ENCODE measurements at places on chromosomes 12 and 14.

DNA sequence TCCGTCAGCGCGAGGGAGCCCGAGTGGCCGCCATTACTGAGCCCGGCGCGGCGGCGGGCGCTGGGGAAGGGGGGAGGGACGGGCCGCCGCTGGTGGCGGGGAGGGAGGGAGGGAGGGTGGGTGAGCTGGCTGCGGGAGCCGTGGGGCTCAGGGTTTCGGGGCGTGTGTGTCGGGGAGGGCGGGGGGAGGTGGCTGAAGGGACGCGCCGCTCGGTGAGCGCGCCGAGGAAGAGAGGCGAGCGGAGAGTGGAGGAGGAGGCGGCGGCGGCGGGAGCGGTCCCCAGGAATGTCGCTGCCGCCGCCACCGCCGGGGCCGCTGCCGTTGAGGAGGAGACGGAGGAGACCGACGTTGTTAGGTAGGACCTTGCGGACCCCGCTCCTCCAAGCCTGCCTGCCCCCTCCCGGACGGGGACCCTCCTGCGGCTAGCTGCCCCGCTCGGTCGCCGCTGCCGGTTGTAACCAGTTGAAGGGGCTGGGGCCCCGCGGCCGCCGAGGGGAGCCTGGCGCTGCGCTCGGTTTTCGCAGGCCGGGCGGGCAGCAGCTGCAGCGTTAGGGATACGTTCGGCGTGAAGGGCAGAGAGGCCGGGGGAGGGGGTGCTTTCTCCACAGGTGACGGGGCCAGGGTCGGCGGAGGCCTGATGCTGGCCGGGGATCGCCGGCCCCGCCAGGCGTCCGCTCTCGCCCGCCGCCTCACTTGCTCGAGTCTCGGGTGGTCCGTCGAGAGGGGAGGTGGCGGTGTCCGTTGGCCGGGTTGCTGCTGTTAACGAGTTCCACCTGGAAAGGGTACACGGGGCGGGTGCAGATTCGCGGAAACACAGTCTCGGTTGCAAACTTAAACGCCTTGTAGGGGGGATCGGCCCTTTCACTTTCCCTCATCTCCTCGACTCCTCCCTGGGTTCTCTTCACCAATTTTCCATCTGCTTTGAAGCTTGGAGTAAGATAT lies at the start of gene ARHGAP5:
TSS of gene ARHGAP5 (plus strand) at position 224 of the 942 bp plus-strand sequence. CDS start 13,366 bp downstream, outside the sequence.
- H3K27me3 ChIP-seq, result no peaks in the 10 kb centered on the region
- peak within 1 kb of the TSS; percentile 100 for H3K4me3 ChIP-seq
- H3K4me1 ChIP-seq, result peaks cover 32% of the 10 kb centered on the region
- no peak for DNase-seq

DNA sequence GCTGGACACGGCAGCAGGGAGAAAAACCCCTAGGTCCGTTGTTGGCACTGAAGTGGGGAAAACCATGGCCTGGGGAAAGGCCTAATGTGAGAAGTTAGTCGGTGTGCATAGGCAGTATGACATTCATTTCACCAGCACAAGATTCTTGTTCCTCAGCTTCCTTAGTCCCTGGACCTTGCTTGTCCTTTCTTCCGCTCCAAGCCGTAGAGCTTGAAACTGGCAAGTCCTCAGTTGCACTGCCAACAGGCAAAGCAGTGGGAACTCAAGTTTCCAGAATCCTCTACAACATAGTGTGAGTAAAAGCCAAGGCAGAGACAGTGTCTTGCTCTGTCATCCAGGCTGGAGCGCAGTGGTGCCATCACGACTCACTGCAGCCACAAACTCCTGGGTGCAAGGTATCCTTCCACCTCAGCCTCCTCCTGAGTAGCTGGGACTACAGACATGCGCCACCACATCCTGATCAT lies 138.5 kb upstream of the AMIGO2 start:
- peaks cover 43% of the 10 kb centered on the region for H3K4me1 ChIP-seq
- DNase-seq, result no peak
- peaks cover 22% of the 10 kb centered on the region for H3K36me3 ChIP-seq
- H3K4me3 ChIP-seq, result peak overlapping the region; percentile 97

GRCh38 chr14:104976198-104977007 lies 1.8 kb downstream of the AHNAK2 start:
- peaks cover 20% of the 10 kb centered on the region for H3K4me1 ChIP-seq
- H3K27me3 ChIP-seq, result peaks cover 30% of the 10 kb centered on the region
- peak overlapping the region; percentile 86 for H3K4me3 ChIP-seq
- peak overlapping the region; percentile 39 for H3K27ac ChIP-seq

GRCh38 chr12:119461636-119462214 lies 127.2 kb downstream of the CCDC60 start:
- peaks cover 33% of the 10 kb centered on the region for H3K27me3 ChIP-seq
- no peak overlapping the region for H3K27ac ChIP-seq
- H3K4me3 ChIP-seq, result no peak overlapping the region
- no peaks in the 10 kb centered on the region for H3K36me3 ChIP-seq

DNA sequence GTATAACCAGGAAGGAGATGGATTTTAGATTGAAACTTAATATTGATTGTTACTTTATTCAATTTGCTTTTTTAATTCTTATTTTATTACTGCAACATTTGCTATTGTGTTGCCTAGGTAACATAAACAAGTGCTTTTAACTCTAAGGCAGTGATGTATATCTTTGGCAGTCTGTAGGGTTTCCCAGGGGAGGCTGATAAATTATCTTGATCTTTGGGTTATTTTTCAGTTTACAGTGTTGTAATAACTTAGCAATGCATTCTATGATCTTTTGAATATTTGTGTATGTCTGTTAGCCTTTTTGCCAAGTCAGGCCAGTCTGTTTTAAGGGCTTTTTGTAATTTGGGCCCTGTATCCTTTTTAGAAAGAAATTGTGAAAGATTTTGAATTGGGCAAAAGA lies 7.8 kb upstream of the DTD2 start:
- peaks cover 11% of the 10 kb centered on the region for H3K27me3 ChIP-seq
- H3K27ac ChIP-seq, result no peak overlapping the region
- no peak overlapping the region for H3K4me3 ChIP-seq
- H3K4me1 ChIP-seq, result peaks cover 4% of the 10 kb centered on the region

- DNase-seq, result no peak
- H3K27me3 ChIP-seq, result peaks cover 6% of the 10 kb centered on the region
- peaks cover 8% of the 10 kb centered on the region for H3K4me1 ChIP-seq
- H3K36me3 ChIP-seq, result no peaks in the 10 kb centered on the region
- H3K4me3 ChIP-seq, result no peak overlapping the region
These were observed 194.9 kb downstream of the DUSP6 start for GRCh38 chr12:89157413-89157812.

DNA sequence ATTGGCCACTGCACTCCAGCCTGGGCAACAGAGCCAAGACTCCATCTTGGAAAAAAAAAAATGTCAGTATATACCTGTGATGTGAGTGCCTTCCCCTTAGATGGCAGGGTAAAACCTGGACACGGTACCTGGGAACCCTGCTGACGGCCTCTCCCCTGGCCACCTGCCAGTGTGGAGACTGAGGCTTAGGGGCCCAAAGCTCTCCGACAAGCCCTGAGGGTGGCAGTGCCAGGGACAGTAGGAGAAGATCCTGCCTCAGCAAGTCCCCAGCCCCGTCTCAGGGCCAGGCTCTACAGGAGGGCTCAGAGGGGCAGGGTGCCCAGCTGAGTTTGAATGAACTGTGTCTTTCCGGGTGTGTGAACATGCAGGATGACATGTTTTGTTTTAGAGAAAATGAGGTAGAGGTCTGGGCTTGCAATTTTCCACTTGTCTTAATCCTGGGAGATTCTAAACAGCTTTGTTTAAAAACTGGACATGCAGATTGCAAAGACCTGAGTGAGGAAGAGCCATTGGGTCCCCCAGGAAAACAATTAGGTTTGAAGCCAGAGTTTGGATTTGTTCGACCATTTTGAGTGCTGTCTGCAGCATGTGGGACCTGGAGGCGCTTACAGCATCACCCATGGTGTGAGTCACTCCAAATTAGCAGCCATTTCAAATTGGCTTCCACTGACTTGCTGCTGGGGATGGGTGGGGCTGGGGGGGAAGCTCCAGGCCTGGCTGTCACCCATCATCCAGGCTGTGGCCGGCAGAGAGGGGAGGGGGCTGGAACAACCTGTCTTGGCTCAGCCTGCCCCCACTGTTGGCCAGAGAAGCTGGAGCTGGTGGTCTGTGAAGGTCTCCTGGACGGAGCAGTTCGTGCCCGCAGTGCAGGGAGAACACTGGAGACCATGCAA lies 10.8 kb downstream of the TSPAN9 start:
- H3K27ac ChIP-seq, result no peak overlapping the region
- H3K27me3 ChIP-seq, result no peaks in the 10 kb centered on the region
- no peak for DNase-seq

- no peak overlapping the region for H3K4me3 ChIP-seq
- no peak for DNase-seq
- no peak overlapping the region for H3K27ac ChIP-seq
- H3K27me3 ChIP-seq, result peaks cover 22% of the 10 kb centered on the region
- no peaks in the 10 kb centered on the region for H3K4me1 ChIP-seq
These were observed 70.5 kb upstream of the ANO4 start for GRCh38 chr12:100724071-100724470.

DNA sequence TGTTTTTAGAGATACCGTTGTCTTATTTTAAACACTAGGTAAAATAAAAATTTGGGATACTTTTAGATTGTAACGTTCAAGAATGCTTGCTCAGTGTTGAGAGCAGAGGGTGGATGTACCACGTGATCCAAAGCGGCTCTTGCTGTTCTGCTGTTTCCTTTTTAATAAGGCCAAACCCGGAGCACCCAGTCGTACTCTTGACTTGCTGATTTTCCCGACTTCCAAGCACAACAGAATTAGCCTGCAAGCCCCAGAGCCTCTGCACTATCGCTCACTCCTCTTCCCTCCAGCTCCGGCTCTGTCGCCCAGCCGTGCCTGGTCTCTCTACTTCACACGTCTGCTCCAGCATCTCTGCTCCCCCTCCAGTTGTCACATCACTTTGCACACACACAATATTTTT lies 77.3 kb downstream of the EMP1 start:
- peaks cover 13% of the 10 kb centered on the region for H3K36me3 ChIP-seq
- H3K4me3 ChIP-seq, result no peak overlapping the region
- H3K4me1 ChIP-seq, result peaks cover 7% of the 10 kb centered on the region
